ENCODE measurements at places on chromosomes 7 and 10. TPM values are rescaled to one million over a fixed set of nuclear protein-coding genes. Genes with fewer than 3 reads are reported as not detected.

- no peaks in the 10 kb centered on the region for H3K36me3 ChIP-seq
- DNase-seq, result no peak
- no peak overlapping the region for H3K4me3 ChIP-seq
- H3K4me1 ChIP-seq, result no peaks in the 10 kb centered on the region
Measured at GRCh38 chr10:62147425-62147824, 121.2 kb downstream of the RTKN2 start.

GRCh38 chr7:130960208-130960988 is 226.4 kb upstream of the KLF14 start:
- H3K4me3 ChIP-seq, result no peak overlapping the region
- no peaks in the 10 kb centered on the region for H3K27me3 ChIP-seq
- H3K4me1 ChIP-seq, result no peaks in the 10 kb centered on the region
- no peak for DNase-seq

DNA sequence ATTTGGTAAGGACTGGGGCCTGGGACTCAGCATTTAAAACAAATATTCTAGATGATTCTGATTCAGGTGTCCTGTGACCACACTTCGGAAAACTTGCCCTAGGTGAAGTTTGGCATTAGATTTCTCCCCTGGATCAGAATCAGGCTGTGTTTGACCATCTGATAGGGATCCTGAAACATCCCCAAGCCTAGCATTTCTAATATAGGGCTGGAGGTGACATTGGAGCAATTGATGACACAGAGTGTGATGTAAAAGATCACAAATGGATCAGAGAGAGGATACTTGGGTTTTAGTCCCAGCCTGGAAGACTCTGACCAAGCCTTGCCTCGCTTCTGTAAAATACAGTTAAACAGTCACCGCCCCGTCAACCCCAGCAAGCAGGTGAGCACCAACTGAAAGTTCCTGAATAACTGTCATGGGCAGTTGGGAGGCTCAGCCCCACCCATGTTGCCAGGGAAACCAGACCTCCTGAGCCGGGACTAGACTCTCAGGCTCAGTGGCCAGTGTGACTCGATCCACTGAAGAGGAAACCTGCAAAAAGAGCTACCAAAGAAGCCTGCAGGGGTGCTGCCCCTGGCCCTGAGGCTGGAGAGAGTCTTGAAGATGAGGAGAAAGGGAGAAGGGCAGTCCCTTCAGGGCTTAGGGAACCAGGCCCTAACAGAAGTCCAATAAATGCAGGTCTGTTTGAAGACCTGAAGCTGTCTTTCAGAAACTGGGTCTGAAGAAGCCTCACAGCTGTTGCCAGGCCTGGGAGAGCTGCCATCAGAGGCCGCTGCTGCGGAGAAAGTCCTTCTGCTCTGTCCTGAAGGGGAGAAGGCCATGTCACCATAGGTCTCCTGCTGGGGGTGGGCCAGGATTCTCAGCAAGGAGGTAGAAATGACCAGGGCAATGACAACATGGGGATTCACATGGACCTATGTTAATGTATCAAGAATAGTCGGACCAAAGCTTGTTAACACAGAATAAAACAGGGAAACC is 126.1 kb upstream of the KCNMA1 start:
- no peaks in the 10 kb centered on the region for H3K27me3 ChIP-seq
- no peak overlapping the region for H3K27ac ChIP-seq
- no peak overlapping the region for H3K4me3 ChIP-seq
- H3K36me3 ChIP-seq, result no peaks in the 10 kb centered on the region
- no peaks in the 10 kb centered on the region for H3K4me1 ChIP-seq

- no peak overlapping the region for H3K4me3 ChIP-seq
- DNase-seq, result no peak
- H3K27me3 ChIP-seq, result no peaks in the 10 kb centered on the region
- H3K36me3 ChIP-seq, result no peaks in the 10 kb centered on the region
Measured at GRCh38 chr10:34547291-34547690, 267.8 kb downstream of the PARD3 start.

NACAD gene
- 5.9 TPM for total RNA-seq

DNA sequence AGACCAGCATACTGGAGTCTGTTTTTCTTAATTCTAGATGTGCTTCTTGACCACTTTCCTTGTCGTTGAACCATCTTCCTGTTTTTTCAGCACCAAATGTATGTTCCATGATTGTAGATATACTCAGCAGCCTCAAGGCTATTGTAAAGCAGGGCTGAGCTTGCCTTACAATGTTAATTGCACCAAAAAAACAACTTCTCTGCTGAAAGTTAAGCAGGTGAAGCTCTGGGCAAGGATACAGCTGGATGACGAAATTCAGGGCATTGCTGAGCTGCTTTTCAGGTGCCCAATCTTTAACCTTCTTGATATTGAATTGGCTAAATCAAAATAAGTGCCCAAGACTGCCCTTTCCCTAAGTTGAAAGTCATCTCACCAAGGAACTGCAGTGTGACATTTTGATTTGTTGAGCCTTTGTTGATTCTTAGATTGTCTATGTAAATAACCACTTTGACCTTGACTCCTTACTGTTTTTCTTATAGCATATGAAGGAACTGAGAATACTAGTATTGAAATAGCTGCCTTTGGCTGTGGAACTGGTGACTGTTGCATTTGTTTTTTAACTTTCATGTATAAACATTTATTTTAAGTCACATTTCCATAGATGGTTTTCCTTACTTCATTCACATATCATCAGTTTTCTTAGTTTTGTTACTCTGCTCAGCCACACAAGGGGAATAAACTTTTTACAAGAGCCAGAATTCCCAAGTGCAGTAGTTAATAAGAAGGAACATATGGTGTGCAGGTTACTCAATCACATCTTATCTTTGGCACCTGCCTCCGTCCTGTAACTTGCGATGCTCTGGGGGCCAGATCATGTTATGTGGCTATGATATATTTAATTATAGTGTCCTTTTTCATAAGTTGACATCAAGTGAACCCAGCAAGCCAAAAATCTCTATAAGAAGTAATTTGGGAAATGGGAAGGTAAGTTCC is 3.1 kb downstream of the AHCYL2 start:
- no peak overlapping the region for H3K4me3 ChIP-seq
- no peaks in the 10 kb centered on the region for H3K36me3 ChIP-seq
- H3K27me3 ChIP-seq, result no peaks in the 10 kb centered on the region
- DNase-seq, result no peak
- no peak overlapping the region for H3K27ac ChIP-seq

SUFU gene
- 6.4 TPM for total RNA-seq
